CD4-positive, alpha-beta memory T cell (primary cell): ENCODE measurements at places on chromosomes 5 and 9. TPM values are rescaled to one million over a fixed set of nuclear protein-coding genes. Genes with fewer than 3 reads are reported as not detected.

PCDHAC1 gene
- not detected for total RNA-seq

CYSTM1 gene
- 5.0 TPM for total RNA-seq

STK32A gene
- total RNA-seq: not detected

CREBRF gene
- 102 TPM for total RNA-seq

CSF2 gene
- total RNA-seq: not detected

ADAMTS13 gene
- 1.7 TPM for total RNA-seq

IL4 gene
- total RNA-seq: not detected

IFNW1 gene
- total RNA-seq: not detected

DNA sequence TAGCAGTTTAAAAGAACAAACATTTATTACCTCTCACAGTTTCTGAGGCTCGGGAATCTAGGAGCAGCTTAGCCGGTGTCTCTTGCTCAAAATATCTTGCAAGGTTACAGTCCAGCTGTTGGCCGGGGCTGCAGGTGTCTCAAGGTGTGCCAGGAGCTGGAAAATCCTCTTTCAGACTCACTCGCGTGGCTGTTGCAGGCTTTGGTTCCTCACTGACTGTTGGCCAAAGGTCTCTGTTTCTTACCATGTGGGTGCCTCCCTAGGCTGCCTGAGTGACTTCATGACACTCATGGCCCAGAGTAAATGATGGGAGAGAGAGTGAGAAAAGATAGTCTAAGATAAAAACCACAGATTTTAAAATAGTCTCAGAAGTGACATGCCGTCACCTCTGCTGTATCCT lies 43.8 kb downstream of the AOPEP start:
- H3K4me3 ChIP-seq: no peak overlapping the region
- no peak overlapping the region for H3K27ac ChIP-seq
- no peak for DNase-seq
- H3K27me3 ChIP-seq: no peaks in the 10 kb centered on the region
- H3K4me1 ChIP-seq: no peaks in the 10 kb centered on the region
- no peaks in the 10 kb centered on the region for H3K36me3 ChIP-seq

- no peaks in the 10 kb centered on the region for H3K27me3 ChIP-seq
- no peak overlapping the region for H3K27ac ChIP-seq
- DNase-seq: no peak
- H3K36me3 ChIP-seq: no peaks in the 10 kb centered on the region
- peaks cover 14% of the 10 kb centered on the region for H3K4me1 ChIP-seq
Observed at GRCh38 chr5:16675806-16676205, 59.0 kb upstream of the RETREG1 start.

DNA sequence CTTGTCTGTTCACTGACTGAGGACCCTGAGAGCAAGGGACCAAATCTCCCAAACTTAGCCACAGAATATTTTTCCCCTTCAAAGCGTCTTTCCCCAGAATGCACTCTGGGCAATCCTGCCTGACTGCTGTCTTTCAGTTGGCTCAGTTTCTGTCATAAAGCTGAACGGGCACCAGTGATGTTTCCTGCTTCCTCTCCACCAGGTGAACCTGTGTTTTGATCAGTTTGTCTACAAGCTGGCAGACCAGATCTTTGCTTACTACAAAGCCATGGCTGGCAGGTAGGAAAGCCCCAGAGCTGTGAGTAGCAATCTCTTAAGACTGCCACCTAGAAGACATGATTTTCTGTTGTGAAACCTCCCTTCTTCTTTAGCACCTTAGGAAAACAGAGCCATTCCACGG lies 61.8 kb downstream of the CYFIP2 start:
- peak overlapping the region; percentile 30 for H3K27ac ChIP-seq
- DNase-seq: peak; percentile 31
- H3K4me3 ChIP-seq: no peak overlapping the region
- peaks cover 27% of the 10 kb centered on the region for H3K4me1 ChIP-seq
- peaks cover 76% of the 10 kb centered on the region for H3K36me3 ChIP-seq

- H3K4me1 ChIP-seq: no peaks in the 10 kb centered on the region
- H3K27ac ChIP-seq: no peak overlapping the region
- no peak for DNase-seq
Observed at GRCh38 chr5:82074950-82075349, 103.1 kb downstream of the ATG10 start.

GRCh38 chr5:55022450-55022849 lies 1.6 kb upstream of the GZMK start:
- H3K4me1 ChIP-seq: peaks cover 56% of the 10 kb centered on the region
- H3K4me3 ChIP-seq: no peak overlapping the region
- no peak for DNase-seq
- H3K27me3 ChIP-seq: no peaks in the 10 kb centered on the region

DNA sequence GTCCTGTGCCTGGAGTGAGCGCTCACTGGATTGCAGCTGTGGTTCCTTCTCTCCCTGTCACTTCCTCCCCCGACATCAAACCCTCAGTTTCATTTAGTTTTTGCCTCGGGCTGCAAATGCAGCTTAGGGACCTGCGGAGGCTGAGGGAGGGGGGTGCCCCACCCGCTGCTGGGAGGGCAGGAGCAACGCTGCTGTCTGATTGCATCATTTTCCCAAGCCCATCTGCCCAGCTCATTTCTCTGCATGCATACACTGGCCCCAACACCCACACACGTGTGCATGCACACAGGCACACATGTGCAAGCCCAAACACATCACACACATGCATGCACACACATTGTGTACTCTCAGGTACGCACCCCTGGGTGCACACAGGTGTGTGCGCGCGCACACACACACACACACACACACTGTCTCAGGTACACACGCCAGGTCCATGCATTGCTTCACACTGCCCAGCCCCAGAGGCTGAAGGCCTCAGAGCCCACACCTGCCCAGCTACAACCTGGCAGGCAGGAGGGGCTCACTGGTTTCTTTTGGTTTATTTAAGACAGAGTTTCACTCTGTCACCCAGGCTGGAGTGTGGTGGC lies 3.4 kb downstream of the ASS1 start:
- H3K4me1 ChIP-seq: peaks cover 4% of the 10 kb centered on the region
- H3K27me3 ChIP-seq: peaks cover 6% of the 10 kb centered on the region
- no peak overlapping the region for H3K4me3 ChIP-seq
- H3K36me3 ChIP-seq: no peaks in the 10 kb centered on the region
- DNase-seq: no peak

DNA sequence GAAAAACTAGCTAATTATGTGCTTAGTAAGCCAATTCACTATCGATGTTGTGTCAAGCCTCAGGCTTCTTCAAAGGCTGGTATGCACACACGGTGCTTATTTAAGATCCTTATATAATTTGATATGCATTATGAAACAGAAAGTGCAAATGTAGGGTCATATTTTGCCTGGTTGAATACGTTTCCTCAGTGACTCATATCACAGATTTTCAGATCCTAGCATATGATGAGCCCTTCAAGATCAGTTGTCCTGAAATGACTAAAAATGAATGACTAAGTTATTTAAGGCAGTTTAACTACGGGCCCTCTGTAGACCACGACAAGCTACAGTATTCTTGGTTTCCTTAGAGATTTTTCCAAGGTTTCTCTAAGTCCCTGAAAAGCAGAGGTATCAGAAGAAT lies 778.3 kb downstream of the PRELID2 start:
- no peak for DNase-seq
- no peak overlapping the region for H3K4me3 ChIP-seq
- H3K27me3 ChIP-seq: no peaks in the 10 kb centered on the region
- no peaks in the 10 kb centered on the region for H3K36me3 ChIP-seq
- H3K4me1 ChIP-seq: no peaks in the 10 kb centered on the region

DNA sequence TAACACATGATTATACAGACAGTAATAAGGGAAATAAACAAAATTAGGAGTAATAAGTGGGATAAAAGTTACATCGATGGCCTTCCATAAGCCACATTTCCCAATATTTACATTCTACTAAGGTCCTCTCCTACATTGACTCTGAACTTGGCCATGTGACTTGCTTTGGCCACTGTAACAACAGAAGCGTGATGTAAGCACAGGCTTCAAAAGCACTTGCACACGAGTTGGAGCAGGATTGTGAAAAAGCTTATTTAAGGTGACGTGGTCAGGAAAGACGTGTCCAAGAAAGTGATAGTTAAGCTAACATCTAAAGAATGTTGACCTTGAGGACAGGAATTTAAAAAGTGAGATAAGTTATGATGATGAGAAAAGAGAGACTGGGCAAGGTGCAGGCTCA lies 9.8 kb upstream of the CEMIP2 start:
- no peak overlapping the region for H3K27ac ChIP-seq
- no peak for DNase-seq
- H3K4me3 ChIP-seq: no peak overlapping the region
- H3K4me1 ChIP-seq: peaks cover 27% of the 10 kb centered on the region
- H3K36me3 ChIP-seq: no peaks in the 10 kb centered on the region

- H3K27ac ChIP-seq: no peak overlapping the region
- H3K4me1 ChIP-seq: peaks cover 17% of the 10 kb centered on the region
- H3K27me3 ChIP-seq: no peaks in the 10 kb centered on the region
- no peak for DNase-seq
Observed at GRCh38 chr9:124292696-124293593, 35.2 kb downstream of the NEK6 start.

DNA sequence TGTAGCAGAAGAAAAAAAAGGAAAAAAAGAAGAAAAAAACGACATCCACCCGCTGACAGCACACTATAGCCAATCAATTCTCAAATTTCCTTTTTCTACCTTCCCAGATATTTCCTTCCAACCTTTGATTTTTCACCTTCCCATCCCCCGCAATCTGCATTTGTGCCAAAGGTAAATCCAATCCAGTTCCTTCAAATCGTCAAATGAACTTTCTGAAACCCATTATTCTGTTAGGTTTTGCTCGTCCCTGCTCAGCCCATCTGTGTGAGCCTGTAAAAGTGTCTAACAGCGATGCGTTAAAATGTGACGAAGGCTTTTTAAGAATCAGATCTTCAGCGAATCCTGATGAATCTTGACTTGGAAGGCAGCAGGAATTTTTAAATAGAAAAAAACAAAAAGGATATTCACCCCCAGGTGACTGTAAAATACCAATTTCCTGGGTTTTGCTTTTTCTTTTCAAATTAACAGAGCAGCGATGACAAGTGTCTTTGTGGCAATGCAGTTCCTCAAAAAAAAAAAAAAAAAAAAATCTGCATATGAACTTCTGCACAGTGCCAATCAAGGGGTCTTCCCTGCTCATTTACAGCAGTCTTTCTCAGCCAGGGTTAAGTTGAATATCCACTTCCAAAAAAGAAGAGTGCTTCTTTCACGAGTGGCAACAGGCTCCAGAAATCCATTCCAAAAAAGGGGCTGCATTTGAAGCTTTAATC lies 367 bp upstream of the SHC3 start:
- DNase-seq: no peak
- peaks cover 12% of the 10 kb centered on the region for H3K4me1 ChIP-seq
- no peak overlapping the region for H3K4me3 ChIP-seq
- peaks cover 26% of the 10 kb centered on the region for H3K27me3 ChIP-seq
- H3K27ac ChIP-seq: no peak overlapping the region

DNA sequence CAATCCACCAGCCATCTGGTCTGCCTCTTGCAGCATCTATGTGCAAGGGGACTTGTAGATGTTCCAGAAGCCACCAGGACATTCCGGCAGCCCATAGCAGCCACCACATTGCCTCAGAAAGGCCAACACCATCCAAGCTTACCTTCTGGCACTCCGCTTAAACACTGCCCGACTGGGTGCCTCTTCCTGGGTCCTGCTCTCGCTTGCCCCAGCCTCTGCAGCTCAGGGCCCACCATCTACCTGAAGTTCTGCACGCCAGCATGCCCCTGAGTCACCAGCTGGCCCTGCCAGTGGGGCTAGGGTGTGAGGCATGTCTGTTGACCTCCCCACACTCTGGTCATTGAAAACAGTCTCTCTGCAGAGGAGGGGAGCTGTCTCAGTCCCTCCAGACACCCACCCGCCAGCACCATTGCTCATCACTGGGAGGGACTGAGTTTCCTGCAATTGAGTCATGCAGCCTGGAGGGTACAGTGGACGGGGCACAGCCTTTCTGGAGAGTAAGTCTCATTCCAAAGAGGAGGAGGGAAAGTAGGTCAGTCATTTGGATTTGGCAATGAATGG lies 16.9 kb upstream of the COL5A1 start:
- H3K4me1 ChIP-seq: no peaks in the 10 kb centered on the region
- DNase-seq: no peak
- no peaks in the 10 kb centered on the region for H3K27me3 ChIP-seq
- H3K27ac ChIP-seq: no peak overlapping the region

DNA sequence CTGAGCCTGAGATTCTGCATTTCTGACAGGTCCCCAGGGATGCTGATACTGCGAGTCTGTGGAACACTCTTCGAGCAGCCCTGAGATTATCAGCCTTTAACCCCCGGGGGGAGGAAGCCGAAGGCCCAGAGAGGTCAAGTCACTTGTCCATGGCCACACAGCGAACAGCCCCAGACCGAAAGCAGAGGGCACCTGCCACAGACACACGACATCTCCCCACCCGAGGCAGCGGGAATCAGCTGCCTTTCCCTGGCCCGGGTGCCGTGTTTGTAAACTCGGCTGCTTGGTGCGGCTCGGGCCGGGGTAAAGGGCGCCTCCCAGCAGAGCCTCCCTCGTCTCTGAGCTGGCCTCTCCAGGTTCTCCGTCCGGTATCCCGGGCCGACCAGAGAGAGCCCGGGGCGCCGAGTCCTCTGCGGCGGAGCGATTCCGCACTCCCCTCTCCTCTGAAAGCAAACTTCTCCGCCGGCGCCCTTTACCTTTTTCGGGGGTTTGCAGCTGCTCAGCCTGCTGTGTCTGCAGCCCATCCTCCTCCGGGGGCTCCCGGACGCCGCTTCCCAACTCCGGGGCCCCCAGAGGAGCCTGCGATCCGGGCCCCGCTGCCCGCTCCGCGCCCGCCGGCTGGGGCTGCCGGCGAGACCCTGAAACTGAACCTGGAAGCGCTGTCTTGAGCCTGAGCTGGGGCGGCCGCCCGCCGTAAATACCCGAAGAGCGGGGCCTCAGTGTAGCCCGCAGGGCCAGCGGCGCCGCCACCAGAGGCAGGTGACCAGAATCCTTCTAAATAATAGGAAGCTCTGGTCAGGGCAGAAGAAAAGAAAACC lies at the start of gene CCDC69:
TSS of gene CCDC69 (minus strand) at position 646 of the 818 bp plus-strand sequence. CDS start at position 524, 122 bp downstream.
- H3K36me3 ChIP-seq: no peaks in the 10 kb centered on the region
- DNase-seq: peak; percentile 47
- H3K4me1 ChIP-seq: peaks cover 68% of the 10 kb centered on the region
- H3K4me3 ChIP-seq: peak within 1 kb of the TSS; percentile 88
- H3K27ac ChIP-seq: peak within 1 kb of the TSS; percentile 96

GRCh38 chr9:35108946-35109575 lies 6.1 kb upstream of the STOML2 start:
- H3K27ac ChIP-seq: no peak overlapping the region
- H3K27me3 ChIP-seq: no peaks in the 10 kb centered on the region
- peaks cover 18% of the 10 kb centered on the region for H3K36me3 ChIP-seq
- no peak for DNase-seq
- H3K4me1 ChIP-seq: peaks cover 37% of the 10 kb centered on the region

- no peak overlapping the region for H3K4me3 ChIP-seq
- no peak for DNase-seq
- no peaks in the 10 kb centered on the region for H3K27me3 ChIP-seq
- H3K27ac ChIP-seq: no peak overlapping the region
- no peaks in the 10 kb centered on the region for H3K36me3 ChIP-seq
Observed at GRCh38 chr9:111179577-111179976, 141.3 kb upstream of the LPAR1 start.

DNA sequence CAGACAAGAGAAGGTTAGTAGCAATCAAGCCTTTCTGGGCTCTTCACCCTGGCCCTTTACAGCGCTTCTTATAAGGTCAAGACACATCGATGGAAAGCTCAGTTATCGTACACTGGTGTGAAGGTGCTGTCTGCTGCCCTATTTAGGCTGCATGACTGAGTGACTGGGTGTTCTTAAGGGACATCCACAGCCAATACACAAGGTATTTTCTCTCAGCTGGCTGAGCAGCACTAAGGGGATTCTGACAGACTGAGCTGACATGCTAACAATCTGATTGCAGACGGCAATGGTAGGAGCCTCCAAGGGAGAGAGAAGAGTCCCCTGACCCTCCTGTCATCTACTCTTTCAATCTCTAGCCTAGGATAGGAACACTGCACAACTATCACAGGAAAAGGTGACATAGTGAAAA lies 577.9 kb downstream of the ISL1 start:
- no peak for DNase-seq
- H3K27ac ChIP-seq: no peak overlapping the region
- no peak overlapping the region for H3K4me3 ChIP-seq
- no peaks in the 10 kb centered on the region for H3K36me3 ChIP-seq
- H3K4me1 ChIP-seq: no peaks in the 10 kb centered on the region
